Upper lobe of left lung (tissue), 6 donors: ENCODE measurements at places on chromosomes 2 and 18. TPM values are rescaled to one million over a fixed set of nuclear protein-coding genes. Genes with fewer than 3 reads are reported as not detected.
A peak's percentile ranks its signal among the peaks of the same experiment; 100 is the strongest.

DNA sequence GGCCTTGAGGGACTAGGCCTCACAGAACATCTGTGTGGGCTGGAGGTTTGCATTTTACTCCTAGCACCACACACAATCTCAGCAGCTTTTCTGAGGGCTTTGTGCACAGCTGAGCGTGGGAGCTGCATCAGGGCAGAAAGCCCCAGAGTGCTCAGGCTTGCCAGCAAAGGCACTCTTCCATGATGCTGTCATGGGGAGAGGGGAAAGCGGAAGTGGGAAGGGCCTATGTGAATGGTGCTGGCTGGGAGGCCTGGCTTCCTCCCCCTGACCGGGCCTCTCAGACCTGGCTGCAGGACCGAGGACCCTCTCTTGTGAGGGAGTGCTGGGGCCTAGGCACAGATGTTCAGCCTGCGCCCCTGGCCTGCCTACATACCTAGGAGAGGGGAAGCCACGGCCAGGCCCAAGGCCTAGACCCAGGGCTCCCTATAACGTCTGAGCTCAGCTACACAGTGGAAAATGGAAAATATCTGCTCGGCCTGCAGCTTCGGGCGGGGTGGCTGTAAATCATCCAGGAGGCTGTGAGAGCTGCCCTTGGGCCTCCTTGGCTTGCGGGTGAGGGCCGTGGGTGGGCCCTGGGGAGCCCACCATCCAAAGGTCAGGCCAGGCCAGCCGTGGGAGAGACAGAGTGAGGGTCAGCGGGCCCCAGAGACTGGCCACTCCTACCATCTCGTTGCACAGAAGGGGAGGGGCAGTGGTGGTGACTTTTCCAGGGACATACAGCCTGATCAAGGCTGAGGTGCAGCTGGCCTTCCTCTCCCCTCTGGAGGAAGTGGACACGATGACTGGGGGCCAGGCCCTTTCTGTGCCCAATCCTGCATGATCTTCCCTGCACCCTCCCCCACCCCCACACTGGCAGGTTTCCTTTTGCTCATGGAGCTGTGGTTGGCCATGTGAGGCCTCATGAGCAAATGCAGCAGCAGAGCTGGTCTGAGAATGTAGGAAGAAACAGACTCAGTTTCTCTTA, 22.8 kb downstream of the GLI2 start:
- H3K27me3 ChIP-seq: no peaks in the 10 kb centered on the region
- peak; percentile 48 for DNase-seq
- no peaks in the 10 kb centered on the region for H3K36me3 ChIP-seq

KIAA2012 gene
- 13.3 TPM for total RNA-seq

MRO gene
- 0.71 TPM for total RNA-seq

FBXO48 gene
- 1.2 TPM for total RNA-seq

GRCh38 chr2:230691005-230691647, 21.5 kb upstream of the CAB39 start:
- no peaks in the 10 kb centered on the region for H3K27me3 ChIP-seq
- no peak for DNase-seq
- H3K27ac ChIP-seq: no peak overlapping the region
- H3K4me1 ChIP-seq: no peaks in the 10 kb centered on the region
- H3K4me3 ChIP-seq: no peak overlapping the region

SCYGR4 gene
- not detected for total RNA-seq
